ENCODE measurements at places on chromosomes 5 and 9.

DNA sequence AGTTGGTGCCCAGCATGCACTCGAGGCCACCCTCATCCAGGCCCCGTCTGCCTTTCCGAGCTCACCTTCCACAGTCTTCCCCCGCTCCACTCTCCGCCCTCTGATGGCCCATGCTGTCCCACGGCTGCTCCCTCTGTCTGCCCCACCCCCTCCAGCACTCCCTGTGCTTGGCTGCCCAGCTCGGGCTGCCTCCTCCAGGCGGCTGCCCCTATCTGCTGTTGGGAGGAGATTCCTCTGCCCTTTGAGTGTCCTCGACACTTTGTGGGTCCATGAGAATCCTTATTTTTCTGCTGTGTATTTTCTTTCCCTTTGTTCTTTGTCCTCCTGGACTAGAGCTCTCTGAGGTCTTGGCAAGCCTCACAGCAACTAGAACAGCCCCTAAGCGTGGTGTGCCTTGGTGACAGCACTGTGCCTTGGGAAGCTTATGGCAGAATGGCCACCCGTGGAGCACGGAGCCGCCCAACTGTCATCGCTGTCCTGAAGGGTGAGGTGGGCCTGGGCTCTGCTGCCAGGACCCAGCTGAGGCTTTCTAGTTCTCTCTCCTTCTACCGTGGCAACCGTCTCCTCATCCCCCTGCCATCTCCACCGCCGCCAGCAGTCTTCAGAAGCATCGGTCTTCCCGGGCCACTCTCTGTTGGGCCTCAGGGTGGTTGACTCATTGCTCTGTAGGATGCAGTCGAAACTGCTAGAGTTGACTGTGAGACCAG, 5.2 kb downstream of the NTMT1 start:
- DNase-seq = no peak

- DNase-seq = no peak
Measured at GRCh38 chr5:53133020-53133419, 23.5 kb upstream of the MOCS2 start.

GRCh38 chr5:103620851-103621547, 58.4 kb upstream of the NUDT12 start:
- DNase-seq = no peak

DNA sequence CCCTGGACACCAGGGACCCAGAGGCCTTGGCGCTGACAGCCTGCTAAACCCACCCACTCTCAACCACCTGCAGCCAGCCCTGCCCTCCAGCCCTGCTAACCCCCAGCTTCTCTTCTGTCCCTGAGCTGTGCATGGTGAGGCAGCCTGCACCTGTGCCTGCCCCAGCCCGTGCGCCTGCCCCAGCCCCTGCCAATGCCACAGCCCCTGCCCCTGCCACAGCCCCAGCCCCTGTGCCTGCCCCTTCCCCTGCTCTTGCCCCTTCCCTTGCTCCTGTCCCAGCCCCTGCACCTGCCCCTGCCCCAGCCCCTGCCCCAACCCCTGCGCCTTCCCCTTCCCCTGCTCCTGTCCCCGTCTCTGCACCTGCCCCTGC, 43.3 kb upstream of the IRX4 start:
- DNase-seq = no peak
